ENCODE measurements at places on chromosomes 12 and 14. TPM values are rescaled to one million over a fixed set of nuclear protein-coding genes. Genes with fewer than 3 reads are reported as not detected.

Gene CD4
- not detected for total RNA-seq

Gene GALNT6
- total RNA-seq = 19.9 TPM

Gene BHLHE41
- total RNA-seq = 0.85 TPM

Gene PLCZ1
- total RNA-seq = not detected

Gene BAZ2A
- total RNA-seq = 40.9 TPM

Gene SOAT2
- not detected for total RNA-seq

Gene PTMS
- 130 TPM for total RNA-seq

Gene RFLNA
- 0.19 TPM for total RNA-seq

Gene CAPZA3
- not detected for total RNA-seq

Measured in dermis blood vessel endothelial cell (primary cell).